ENCODE measurements at places on chromosomes 16 and 17. TPM values are rescaled to one million over a fixed set of nuclear protein-coding genes. Genes with fewer than 3 reads are reported as not detected.
A peak's percentile ranks its signal among the peaks of the same experiment; 100 is the strongest.

DNA sequence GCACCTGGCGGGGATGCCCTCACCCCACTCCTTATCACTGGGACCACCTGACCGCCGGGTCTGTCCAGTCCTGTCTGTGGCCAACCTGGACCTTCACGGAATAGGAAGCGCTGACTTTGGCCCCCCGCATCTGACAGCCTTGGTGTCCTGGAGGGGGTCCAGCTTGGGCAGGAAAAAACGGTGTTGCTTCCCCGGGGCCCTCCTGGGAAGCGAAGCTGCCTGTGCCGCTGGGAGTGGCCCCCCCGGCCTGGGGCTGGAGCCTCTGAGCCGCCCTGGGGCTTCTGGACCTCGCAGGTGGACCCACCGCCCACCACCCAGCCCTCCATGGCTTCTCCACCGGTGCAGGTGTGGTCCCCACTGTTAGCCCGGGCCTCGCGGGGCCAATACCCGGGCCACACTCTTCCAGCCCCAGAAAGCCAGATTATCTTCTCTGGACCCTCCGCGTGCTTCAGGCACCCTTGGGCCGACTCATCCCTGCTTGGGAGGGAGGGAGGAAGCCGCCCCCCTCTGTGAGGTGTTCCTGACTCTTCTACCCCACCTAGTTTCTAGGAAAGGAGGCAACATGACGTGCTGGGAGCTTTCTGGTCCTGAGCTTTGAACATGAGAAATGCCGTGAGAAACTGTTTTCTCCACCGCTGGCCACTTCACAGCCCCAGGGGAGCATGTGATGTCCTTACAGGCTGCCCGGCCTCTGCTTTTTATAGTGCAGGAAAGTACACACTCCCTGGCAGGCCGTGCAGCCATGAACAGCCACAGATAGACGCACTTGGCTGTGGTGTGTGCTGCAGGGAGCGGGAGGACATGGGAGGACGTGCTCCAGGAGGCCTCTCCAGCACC is 1.1 kb downstream of the C1QTNF1 start:
- DNase-seq, result no peak

- DNase-seq, result no peak
Measured at GRCh38 chr17:8141045-8141444, 11.2 kb downstream of the PER1 start.

- no peak for DNase-seq
Measured at GRCh38 chr17:80836971-80837481, 154.6 kb upstream of the CHMP6 start.

GRCh38 chr17:27564463-27564862 is 66.5 kb upstream of the LGALS9 start:
- no peak for DNase-seq

DNA sequence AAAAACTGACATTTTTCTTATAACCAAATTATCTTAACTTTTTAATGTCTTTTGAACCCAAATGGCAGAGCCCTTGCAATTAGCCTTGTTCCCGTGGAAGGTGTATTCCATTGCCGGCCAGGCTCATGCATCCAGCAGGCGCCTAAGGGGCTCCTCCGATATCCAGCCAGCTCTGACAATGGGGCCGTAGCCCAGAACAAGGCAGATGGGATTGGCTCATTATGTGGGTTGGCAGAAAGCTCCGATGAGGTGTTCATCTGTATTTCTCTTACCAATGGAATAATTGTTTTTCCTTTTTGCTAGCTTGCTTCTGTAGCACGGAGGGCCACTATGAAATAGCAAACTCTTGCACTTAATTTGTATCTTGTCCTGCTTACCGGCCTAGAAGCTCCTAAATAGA is 208.2 kb upstream of the CHMP6 start:
- no peak for DNase-seq

DNA sequence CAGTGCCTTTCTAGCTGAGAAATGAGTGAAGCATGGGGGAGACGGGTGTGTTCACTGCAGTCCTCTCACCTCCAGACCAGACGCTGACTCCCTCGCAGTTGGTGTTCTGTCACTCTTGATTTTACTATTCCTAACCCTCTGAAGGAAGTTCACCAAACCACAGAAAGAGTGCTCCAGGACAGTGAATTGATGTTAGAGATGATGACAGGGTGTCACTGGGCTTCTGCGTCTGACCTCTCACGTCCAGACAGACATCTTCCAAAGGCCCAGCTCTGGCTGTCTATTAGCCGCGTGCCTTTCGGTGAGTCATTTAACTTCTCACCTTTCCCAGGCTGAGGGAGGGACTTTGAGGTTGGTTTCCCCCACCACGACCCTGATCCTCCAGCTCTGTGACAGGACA is 8.2 kb downstream of the CRAMP1 start:
- no peak for DNase-seq

GRCh38 chr16:72972878-72973571 is 74.9 kb downstream of the ZFHX3 start:
- peak; percentile 95 for DNase-seq

DNA sequence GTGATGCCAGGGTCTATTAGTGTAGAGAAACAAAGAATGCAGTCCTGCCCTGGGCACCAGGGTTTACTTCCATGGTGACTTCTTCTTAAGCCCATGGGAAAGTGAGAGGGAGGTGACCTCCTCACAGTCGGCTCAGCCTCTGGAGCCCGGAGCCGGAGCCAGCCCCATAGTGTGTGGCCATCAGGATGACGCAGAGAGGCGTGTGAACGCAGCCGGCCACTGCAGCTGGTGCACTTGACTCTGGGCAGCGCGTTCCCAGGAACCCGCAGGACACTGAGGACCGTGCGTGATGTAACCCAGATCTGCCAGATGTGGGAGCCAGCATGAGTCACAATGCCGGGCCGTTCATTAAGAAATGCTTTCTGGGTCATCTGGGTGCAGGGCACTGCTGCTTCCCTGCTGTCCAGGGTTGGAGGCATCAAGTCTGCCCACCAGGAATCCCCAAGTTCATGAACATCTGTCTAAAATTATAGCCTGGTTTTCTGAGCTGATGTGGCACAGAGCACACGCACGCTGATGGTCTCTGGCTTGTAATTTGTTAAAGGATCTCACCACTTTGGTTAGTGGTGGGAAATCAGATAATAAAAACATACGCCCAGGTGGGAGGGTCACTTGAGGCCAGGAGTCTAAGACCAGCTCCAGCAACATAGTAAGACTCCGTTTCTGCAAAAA is 114.1 kb downstream of the PITPNC1 start:
- DNase-seq, result peak; percentile 49

GPR179 gene
- total RNA-seq, result under 0.01 TPM

SLC35G6 gene
- total RNA-seq, result not detected

PRM1 gene
- total RNA-seq, result not detected

C16orf92 gene
- total RNA-seq, result not detected

All from bronchial epithelial cell (primary cell).